Activated naive CD4-positive, alpha-beta T cell treated with anti-CD3 and anti-CD28 coated beads, Interleukin-2, amount 50 U/mL, for 72 hours (primary cell): ENCODE measurements at places on chromosomes 4 and X. TPM values are rescaled to one million over a fixed set of nuclear protein-coding genes. Genes with fewer than 3 reads are reported as not detected.

DNA sequence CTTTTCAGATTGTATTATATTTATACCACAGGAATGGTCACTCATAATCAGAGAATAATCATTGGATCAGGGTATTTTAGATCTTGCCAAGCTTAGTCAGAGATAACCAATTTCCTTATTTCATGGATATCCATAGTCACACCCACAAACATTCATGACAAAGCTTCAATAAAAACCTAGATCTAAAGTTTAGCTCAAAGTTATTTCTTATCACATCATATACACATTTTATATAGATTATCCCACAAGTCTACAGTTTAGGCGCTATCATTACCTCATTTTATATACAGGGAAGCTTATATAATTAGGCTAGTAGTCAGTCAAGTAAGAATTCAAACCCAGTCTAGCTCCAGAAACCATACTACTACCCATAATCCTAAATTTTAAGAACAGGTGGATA lies 82.3 kb downstream of the SLC10A7 start:
- no peak for DNase-seq

DNA sequence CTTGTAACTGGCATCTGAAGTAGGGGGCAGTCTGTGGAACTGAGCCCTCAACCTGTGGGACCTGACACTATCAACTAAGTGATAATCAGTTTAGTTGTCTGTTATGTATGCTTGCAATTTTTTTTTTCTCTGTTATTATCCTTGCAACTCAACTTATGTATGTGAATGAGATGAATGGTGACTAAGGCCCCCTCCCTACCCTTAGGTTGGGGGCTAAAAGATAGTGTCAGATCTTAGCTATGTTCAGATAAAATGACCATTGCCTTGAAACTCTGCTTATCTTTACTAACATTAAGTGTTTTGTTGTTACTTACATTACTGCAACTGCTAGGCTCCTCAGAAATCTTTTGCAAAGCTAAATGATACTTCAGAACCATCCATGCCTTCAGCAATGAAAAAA lies 31.5 kb downstream of the TMEM184C start:
- DNase-seq = no peak

DNA sequence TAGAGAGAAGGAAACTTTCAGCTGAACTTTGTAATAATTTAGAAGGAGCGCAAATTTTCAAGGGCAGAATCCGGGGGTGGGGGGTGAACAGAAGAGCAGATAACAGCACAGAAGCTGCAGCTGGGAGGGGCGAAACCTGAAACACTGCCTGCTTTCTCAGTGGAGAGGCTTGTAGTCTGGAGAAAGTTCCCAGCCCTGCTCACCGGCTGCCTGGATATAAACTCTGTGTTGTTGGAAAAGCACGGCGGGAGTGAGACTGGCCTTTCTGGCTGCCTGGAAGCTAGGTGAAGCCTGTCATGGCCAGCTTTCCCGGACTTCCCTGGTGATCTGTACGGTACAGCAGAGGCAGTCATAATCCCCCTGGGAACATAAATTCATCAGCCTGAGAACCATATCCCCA lies 1352.1 kb upstream of the DIAPH2 start:
- no peak for DNase-seq

Gene MAOB
- total RNA-seq = not detected

DNA sequence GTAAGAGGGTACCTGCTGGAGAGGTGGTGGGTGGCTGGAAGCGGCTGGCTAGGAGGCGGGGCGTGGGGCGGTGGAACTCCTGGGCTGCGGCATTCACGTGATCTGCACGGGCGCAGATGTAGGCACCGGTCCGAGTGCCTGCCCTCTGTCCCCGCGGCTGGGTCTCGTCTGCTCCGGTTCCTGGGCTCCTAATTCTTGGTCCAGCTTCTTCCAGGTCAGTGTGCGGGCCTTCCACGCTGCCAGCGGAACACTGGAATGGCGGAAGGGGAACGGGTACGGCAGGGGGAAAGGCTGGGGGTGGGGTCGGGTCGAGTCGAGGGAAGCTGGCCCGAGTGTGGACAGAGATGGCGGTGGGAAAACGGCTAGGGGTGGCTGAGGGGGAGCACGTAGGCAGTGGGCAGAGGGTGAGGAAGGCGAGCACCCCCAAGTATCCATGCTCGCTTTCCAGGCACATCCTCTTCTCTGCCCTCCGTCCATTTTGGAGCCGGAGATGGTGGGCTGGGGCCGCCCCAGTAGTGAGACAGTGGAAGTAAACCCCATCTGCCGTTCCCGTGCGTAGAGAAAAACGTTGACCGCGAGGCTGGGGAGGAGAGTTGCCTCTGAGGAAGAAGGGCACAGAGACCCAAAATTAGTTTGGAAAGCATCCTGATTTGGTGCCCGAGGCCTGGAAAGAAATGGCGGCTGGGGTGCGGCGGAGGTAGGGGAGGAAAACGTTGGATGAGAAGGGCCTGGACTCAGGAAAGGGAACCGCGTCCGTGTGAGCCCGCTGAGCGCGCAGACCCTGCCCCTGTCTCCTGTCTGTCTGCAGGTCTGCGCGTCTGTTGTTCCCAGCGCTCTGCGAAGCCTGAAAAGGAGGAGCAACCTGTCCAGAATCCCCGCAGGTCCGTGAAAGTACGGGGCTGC lies at the start of gene TCEAL4:
TSS of gene TCEAL4 (plus strand) at position 105 of the 903 bp plus-strand sequence. CDS start 1,161 bp downstream, outside the sequence.
- DNase-seq = peak; percentile 20

Gene ZMAT1
- 5.1 TPM for total RNA-seq

DNA sequence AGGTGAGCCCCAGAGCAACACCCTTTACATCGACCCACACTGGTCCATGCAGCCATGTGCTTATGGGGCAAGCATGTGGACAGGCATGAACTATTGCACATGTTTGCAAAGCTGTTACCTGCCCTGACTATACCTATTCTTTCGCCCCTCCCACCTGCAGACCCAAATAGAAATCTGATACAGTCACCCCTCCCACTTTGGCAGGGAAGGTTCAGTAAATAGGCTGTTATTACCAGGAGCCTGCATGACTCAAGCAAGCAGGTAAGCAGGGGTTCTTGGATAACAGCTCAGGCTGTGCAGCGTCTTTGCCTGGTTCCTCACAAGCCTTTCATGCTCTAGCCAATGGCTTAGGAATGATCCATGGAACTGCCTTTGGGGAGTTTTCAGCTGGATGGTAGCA lies 122.7 kb upstream of the DIPK2B start:
- DNase-seq = no peak

- DNase-seq = no peak
Measured at GRCh38 chr4:86106475-86106874, 253.4 kb downstream of the MAPK10 start.

DNA sequence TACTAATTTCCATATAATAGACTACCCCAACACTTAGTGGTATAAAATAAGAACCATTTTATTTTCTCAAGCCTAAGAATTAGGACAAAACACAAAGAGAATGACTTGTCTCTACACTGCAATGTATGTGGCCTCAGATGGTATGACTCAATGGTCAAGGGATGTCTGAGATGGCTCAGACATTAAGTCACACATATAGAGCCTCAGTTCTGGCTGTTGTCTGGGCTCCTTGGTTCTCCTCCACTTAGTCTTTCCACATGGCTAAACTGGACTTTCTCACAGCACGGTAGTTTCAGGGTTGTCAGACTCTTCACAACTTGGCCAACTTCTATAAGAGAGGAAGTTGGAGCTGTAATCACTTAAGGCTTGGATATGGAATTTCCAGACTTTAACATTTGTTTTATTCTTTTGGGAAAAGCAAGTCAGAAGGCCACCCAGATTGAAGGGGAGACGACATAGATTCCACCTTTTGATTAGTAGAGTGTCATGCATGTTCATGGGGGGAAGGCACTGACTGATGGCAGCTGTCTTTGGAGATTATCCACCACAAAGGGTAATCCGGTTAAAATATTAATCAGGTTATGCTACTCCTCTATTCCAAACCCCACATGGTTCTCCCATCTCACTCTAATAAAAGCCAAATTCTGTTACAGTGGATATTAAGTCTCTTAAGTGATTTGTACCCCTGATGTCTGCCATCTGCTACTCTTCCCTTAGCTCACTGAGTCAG lies 9.4 kb downstream of the IL15 start:
- no peak for DNase-seq

- DNase-seq = no peak
Measured at GRCh38 chr4:90960840-90961239, 833.6 kb downstream of the CCSER1 start.

Gene GBA3
- total RNA-seq = not detected

- no peak for DNase-seq
Measured at GRCh38 chr4:3762264-3762663, 3.9 kb upstream of the ADRA2C start.

- DNase-seq = no peak
Measured at GRCh38 chr4:150986085-150986484, 29.0 kb downstream of the LRBA start.

DNA sequence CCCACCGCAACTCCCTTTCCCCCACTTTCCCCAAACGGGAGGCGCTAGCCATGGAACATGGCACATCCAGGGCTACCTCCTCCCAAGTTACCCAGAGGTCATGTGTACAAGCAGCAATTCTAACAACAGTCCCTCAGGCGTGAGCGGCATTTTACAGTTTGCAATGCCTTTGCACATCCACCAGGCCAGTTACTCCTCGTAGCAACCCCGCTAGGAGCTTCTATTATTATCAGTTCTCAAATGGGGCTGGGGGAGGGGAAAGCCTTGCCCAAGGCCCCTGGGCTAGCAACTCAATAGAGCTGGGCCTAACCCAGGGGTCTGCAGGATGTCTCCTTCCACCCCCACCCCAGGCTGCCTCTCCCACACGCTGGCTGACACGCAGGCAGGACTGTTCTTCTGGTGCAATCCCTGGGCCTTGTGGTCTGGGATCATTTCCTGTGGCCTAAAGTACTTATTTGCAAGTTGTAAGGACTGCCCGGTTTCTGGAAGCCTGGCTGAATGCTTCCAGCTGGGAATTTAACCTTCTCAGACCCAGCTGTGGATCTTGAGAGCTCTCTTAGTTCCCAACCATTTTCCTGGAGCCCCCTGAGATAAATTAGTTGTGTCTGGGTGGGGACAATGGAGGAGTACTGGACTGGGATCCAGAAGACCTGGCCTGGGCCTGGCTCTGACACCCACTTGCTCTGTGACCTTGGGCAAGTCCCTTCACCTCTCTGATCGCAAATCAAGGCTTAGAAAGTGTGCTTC lies 27.7 kb downstream of the PJA1 start:
- DNase-seq = no peak

GRCh38 chrX:44974451-44974850 lies 101.5 kb downstream of the KDM6A start:
- no peak for DNase-seq

Gene TDO2
- not detected for total RNA-seq

- no peak for DNase-seq
Measured at GRCh38 chr4:1961563-1961962, 47.2 kb downstream of the NELFA start.

Gene RNF128
- not detected for total RNA-seq

GRCh38 chr4:39044956-39045826 lies 13.0 kb upstream of the TMEM156 start:
- DNase-seq = no peak

DNA sequence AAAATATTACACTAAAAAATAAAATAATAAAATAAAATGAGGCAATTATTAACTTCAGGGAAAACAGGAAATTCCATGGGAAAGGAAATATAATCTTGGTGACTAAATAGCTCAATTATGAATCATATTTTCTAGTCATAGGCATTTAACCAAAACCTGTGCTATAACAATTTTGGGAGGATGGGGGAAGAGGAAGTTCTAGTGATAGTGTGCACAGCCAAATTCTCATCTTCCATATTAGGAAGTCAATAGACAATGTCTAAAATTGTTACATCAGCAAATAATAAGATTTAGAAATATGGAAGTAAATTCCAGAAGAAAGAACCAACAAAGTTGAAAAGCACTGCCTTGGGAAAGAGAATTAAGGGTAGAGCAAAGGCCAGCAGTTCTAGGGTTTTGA lies 2.8 kb downstream of the AWAT2 start:
- DNase-seq = no peak

GRCh38 chr4:56102601-56103000 lies 153.9 kb downstream of the CEP135 start:
- DNase-seq = no peak

DNA sequence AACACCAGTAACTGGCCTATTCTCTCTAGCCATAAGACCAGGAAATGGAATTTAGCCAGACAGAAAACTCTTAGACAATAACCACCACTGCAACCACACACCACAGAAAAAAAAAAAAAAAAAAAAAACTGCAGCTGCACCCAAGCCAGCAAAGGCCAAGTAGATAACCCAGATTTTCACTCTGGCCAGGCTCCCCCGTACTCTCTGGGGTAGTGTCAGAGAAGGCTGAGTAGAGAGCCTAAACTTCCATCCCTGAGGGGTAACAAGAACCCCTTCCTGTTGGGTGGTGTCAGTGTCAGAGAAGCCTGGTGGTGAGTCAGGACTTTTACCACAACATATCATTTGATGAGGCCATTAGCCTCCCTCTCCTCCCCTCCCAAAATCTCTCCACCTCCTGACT lies 5.6 kb upstream of the DLG3 start:
- DNase-seq = no peak

GRCh38 chr4:31272331-31273061 lies 552.3 kb downstream of the PCDH7 start:
- no peak for DNase-seq

- no peak for DNase-seq
Measured at GRCh38 chr4:162245051-162245450, 81.3 kb upstream of the FSTL5 start.

Gene RTL3
- not detected for total RNA-seq

- DNase-seq = no peak
Measured at GRCh38 chrX:45986971-45987370, 558.2 kb downstream of the ZNF674 start.

GRCh38 chr4:139866276-139866962 lies 200.8 kb downstream of the MGST2 start:
- no peak for DNase-seq

Gene PRR32
- total RNA-seq = not detected

DNA sequence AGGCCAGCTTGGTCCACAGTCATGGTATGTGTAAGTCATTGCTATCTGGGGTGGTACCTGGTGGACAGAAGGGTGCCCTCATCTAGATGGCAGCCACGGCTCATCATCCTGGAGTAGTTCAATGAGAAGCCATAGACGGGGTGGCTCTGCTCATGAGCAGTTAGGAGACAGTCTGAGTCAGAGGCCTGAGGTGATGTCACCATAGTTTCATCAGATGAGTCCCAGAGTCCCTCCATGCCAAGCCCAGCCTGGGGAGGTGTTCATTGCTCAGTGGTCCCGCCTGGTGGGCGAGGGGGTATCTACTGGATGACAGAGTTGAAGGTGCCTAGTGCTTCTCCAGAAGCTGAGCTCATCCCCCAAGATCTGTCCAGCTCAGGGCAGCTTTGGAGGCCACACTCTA lies 49.8 kb downstream of the DLG3 start:
- peak; percentile 2 for DNase-seq

DNA sequence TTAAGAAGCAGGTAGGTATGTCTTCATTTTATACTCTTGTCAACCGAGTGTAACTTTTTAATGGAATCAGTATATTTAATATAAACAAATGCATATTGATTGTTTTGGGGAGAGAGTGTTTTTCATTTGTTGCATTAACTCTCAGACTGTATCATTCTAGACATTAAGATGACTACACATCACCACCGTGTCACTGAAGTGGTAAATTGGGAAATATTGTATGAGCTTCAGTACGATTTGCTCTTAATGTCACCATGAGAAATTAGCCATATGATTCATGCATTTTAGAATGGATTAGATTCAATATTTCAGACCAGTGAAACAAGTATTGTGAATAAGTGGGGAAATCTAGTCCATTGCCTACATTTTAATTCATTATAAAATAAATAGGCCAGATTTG lies 9.7 kb upstream of the MFAP3L start:
- no peak for DNase-seq

Gene CFAP47
- not detected for total RNA-seq
